ENCODE measurements at places on chromosomes 5 and 9.

DNA sequence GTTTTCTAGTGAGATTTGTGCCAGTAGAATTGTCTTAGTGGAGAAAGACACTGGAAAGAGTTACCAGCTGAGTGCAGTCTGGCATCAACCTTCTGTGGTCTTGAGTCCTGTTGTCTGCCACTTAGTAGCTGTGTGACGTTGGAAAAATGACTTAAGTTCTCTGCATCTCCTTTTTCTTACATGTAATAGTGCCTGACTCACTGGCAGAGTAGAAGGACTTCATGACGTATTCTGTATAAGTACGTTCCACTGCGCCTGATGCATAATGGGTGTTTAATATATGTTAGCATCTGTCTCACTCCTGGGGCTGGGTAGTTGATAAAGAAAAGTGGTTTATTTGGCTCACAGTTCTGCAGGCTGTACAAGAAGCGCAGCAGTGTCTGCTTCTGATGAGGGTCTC lies 144.8 kb downstream of the ST8SIA4 start:
- DNase-seq: no peak

DNA sequence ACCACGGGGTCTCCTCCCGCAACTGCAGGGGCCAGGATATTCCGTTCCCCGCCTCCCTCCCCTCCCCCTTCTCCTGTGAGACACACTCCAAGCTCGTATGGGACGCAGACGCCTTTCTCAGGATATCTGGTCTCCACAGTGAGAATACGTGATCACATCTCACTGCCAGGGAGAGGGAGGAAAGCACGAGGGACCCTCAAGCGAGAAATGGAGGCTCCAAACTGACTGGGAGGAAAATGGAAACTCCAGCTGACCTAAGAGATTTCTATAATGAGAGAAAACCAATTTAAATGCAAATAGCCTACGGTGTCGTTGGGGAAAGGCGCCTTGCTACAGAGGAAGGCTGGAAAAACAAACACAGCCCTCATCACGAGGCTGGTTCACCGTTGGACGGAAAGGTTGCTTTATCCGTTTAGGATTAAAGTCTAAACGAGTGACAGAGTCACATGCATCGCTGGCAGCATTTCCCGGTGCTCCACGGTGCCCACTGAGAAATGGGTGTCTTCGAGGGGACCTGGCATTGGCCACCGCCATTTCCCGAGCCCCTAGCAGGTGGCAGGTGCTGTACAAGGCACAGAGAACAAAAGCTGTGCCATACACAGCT lies 116.9 kb upstream of the CPEB4 start:
- DNase-seq: no peak

DNA sequence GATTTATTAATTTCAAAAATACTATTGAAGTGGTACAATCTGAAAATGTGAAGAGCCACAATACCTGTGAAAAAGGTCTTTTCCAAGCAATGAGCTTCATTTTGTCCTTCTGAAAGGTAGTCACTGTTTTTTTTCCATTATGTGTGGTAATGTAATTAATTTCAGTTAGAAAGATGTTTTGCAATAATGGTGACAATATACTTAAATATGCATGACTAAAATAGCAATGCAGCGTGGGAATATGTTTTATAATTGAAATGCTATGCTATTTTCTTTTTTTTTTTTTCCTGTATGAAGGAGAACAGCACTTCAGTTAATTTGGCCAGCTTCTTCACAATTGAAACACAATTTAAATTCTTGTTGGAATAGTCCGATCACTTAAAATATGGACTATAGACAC lies 41.9 kb downstream of the NPR3 start:
- no peak for DNase-seq

GRCh38 chr9:21831841-21832509 lies 29.5 kb downstream of the MTAP start:
- DNase-seq: no peak

DNA sequence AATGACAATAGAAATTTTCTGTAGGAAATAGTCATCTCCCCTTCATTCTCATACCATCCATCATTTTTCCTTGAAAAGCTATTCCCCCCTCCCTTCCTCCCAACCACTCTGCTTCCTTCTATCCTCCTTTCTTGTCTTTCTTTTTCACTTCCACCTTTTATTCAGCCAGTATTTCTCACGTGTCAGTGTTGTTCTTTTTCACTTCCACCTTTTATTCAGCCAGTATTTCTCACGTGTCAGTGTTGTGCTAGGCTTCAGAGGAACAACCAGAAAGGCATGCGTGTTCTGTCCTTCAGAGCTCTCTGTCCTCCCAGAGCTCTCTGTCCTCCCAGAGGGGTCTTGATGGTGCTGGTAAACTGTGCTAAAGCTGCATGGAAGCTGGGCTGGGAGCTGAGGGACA lies 419.6 kb downstream of the GADD45G start:
- DNase-seq: no peak

GRCh38 chr9:127767909-127768331 lies 10.5 kb downstream of the SH2D3C start:
- no peak for DNase-seq
